ENCODE measurements at places on chromosomes 5 and 9. TPM values are rescaled to one million over a fixed set of nuclear protein-coding genes. Genes with fewer than 3 reads are reported as not detected.

PCDHGB3 gene
- 4.3 TPM for total RNA-seq

- DNase-seq, result no peak
Observed at GRCh38 chr9:134295101-134295745, 31.0 kb upstream of the RXRA start.

MEIKIN gene
- total RNA-seq, result not detected

GRCh38 chr9:136777359-136777758, 13.0 kb upstream of the LCN15 start:
- no peak for DNase-seq

TSSK1B gene
- total RNA-seq, result 0.10 TPM
